ENCODE measurements at places on chromosomes 7 and 10.

DNA sequence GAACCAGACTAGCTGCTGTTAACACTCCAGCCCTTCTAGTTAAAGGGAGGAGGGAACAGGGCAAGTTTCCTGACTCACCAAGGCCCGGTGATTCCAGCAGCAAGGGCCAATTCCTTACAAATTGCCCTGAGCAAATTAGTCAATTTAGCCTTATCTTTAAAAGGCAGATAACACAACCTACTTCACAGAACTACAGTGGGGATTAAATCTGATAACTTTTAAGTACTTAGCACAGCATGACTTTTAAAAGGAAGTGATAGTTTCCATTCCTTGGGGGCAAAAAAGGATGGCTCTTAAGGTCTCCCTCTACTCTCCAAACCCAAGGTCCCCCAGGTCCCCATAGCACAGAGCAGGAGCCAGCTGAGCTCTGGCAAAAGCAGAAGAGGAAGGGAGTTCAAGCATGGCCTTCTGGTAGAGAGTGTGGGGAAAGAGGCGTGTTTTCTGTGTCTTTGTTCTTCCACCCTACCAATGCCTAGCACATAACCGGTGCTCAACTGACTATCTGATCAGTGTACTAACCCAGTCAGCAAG is 4.0 kb downstream of the CDCA7L start:
- DNase-seq = peak; percentile 81

- DNase-seq = no peak
These were observed 94.0 kb upstream of the CDCA7L start for GRCh38 chr7:22039670-22040069.

DNA sequence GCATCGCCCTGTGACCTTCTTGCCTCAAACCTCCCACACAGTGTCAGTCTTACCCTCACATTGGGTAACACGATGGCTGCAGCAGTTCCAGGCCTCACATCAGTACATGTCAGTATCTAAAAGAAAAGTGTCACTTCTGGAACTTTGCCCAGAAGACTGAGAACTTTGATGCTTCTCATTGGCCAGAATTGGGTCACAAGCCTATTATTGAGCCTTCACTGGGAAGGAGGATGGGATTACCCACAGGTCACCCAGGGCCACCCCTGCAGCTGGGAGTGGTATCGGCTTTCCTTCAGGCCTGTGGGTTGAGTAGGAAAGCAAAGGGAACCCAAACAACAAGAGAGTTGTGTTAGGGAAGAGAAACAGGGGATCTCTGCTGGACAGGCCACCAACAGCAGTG is 111.5 kb downstream of the NPY start:
- no peak for DNase-seq

- no peak for DNase-seq
These were observed 30.2 kb upstream of the ZMYND11 start for GRCh38 chr10:104862-105565.

DNA sequence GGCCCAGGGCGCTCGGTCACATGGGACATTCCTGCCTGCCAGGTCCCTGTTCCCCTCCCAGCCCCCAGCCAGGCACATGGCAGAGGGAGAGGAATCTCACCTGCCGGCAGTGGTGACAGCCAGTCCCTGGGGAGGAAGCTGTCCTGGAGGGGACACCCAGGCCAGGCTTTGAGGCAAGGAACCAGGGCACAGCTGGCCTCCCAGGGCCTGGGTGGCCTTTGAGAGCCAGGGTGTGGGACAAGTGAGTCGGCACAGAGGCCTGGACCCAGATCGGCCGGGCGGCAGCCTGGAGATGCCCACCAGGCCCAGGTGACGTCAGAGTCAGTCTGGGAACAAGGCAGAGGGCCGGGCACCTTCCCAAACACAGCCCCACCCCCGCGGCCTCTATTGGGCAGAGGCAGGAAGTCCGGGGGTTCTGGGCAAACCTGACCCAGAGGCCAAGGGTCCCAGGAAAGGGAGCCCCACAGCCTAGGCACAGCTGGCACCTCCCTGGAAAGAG is 65.0 kb upstream of the CFAP46 start:
- no peak for DNase-seq

Measured in OCI-LY7 (cell line).